ENCODE measurements at places on chromosomes 3 and 15.

DNA sequence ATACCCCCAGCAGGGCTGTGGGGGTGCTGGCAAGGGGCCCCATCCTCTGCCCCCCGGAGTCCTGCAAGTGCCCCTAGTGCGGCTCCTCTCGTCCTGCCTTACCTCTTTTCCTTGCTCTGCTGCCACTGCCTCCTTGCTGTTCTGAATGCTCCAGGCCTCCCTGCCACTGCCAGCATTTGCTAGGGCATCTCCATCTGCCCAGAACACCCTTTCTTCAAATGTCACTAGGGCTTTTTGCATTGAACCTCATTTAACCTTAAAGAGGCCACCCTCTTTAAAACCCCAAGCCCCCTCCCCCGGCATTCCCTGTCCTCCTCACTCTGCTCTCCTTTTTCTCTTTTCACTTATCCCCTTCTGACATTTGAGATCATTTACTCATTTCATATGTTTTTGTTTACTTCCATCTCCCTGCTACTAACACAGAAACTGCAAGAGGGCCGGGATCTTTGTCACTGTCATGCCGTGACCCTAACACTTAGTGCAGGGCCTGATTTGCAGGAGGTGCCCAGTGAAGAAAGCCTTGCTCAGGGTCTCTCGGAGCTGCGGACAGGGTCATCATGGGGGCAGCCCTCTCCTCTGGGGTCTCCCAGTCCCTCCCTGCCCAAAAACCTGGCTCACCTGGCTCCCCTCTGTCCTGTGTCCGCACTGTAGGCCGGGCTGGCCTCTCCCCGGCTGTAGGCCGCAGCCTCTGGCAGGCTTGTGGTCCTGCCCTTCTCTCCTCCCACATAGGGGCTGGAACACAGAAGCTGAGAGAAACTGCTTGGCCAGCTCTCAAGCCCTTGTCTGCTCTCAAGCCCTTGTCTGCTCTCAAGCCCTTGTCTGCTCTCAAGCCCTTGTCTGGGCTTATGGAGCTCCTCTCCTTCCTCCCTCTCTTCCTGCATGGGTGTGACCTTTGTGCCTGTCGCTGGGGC, at the start of gene ACOX2:
TSS of gene ACOX2 (minus strand) at position 690 of the 911 bp plus-strand sequence. CDS start 2,084 bp downstream, outside the sequence.
- no peak for DNase-seq

GRCh38 chr3:10558736-10559135, 53.4 kb upstream of the ATP2B2 start:
- no peak for DNase-seq

DNA sequence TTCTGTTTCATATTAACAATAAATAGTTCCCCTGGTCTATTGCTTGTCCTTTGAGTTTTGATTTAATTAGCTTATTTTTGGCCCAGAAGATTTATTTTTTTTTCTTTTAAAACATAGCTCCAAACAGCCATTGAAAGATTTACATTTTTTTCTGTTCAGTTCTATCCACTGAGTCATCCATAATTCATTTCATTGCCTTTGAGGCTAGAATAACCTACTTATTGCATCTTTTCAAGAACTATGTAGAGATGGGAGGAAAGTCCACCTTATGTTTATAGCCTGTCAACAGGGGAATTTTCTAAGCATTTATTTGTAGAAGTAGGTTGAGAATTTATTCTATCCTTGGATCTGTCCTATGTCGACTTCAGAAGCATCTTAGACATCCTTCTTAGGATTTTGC, 53.4 kb upstream of the CHD2 start:
- DNase-seq = no peak

GRCh38 chr15:55774113-55774970, 31.4 kb upstream of the PRTG start:
- no peak for DNase-seq

DNA sequence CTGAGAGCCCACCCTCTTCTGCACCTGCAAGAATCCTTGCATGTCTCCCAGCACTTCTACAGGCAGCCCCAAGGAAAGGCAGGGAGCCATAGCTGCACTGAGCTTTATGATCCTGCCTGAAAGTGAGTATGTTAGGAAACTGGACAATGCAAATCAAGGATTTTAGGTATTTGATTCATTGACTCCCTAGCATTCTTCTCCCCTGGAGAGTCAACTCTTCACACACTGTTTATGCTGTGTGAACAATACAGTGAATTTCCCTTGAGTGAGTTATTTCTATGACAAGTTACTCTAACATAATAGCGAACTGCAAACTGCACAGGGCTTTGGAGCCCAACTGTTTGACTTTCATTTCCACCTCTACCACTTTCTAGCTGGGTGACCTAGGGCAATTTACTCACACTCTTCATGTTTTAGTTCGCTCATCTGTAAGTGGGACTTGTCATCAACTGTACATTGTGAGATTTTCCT, 96.0 kb upstream of the PHLDB2 start:
- no peak for DNase-seq
